ENCODE measurements at places on chromosomes 7 and 10.

DNA sequence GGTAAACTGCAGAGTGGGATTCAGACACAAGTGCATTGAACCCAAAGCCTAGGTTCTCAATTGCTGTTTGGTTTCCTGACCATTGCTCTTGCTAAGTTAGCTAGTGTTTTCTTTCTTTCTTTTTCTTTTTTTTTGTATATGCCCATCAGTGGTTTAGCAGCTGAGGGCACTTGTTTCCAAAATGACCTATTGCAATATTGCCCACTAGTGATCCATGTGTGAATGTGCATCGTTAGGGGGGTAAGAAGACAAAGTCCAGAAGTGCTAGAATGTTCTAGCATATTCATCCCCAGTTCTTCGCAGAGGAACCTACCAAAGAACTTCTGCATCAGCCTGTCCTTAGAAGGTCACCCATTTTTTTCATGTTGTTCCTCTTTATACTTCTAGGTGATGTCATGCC, 252.8 kb upstream of the GPR26 start:
- DNase-seq, result no peak

GRCh38 chr10:31381766-31382316, 62.8 kb downstream of the ZEB1 start:
- DNase-seq, result no peak

DNA sequence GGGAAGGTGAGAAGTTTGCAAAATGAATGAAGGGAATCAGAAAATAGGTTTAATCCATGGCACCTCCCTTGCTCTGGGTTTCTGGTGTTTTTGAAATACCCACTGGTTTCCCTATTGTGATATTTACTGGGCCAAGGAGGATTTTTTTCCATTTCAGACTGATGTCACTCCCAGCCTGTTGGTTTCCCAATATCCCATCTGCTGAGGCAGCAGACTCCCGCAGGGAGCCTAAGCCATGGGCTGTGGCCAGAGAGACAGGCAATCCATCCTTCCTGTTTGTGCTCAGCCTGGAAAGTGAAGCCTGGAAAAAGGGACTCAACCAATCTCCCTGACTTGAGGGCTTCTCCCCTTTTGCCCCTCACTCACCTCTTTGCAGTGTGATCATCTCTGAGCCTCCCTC, 22.8 kb downstream of the FAM107B start:
- no peak for DNase-seq

DNA sequence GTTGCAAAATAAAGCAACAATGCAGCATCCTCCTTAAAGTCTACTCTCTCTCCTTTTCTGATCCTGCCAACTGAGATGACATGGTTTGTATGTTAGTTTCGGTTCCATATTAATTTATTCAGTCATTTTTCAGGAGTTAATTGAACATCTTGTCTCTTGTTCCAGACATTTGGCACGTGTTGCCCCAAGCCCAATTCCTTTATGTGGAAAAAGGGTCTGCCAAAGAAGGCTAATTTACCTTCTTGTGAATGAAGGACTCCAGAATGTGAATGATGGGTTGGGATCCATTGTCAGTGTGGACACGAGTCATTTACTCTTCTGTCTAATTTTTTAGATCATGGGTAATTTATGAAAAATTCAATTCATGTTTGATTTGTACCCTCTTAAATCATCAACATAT, 350.9 kb upstream of the LRGUK start:
- no peak for DNase-seq

GRCh38 chr7:156829669-156830336, 63.2 kb downstream of the LMBR1 start:
- no peak for DNase-seq

- no peak for DNase-seq
These were observed 92.1 kb downstream of the CYP51A1 start for GRCh38 chr7:92042056-92042737.

GRCh38 chr10:121338206-121338980, 259.9 kb downstream of the FGFR2 start:
- DNase-seq, result no peak

GRCh38 chr10:84198206-84198915, 4.0 kb downstream of the CDHR1 start:
- DNase-seq, result no peak
